NCI-H524 treated with DMSO at 0.1 percent for 48 hours (cell line): ENCODE measurements at places on chromosomes 5 and 9.

DNA sequence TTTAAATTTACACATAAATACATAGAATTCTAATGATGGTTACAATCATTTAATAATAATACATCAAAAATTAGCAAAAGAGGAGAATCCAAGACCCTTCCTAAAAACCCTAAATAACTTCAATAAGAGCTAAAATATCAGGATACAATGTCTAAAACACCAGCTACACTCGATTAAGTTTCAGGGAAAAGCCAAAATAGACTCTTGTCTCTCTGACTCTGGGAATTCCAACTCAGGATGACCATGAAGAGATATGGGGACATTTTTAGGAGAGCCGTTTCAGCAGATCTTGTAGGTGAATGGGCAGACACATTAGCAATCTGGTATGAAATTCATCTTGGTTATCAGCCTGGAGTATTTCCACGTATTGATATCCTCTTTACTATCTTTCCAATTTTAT lies 193.3 kb upstream of the NR3C1 start:
- no peak for DNase-seq

- no peak for DNase-seq
These were observed 199.6 kb downstream of the GAS1 start for GRCh38 chr9:86747711-86748110.

GRCh38 chr9:81002242-81002641 lies 687.1 kb downstream of the TLE1 start:
- no peak for DNase-seq

GRCh38 chr5:123382252-123382651 lies 41.0 kb downstream of the CEP120 start:
- no peak for DNase-seq

- peak; percentile 51 for DNase-seq
These were observed 44.1 kb upstream of the CEMIP2 start for GRCh38 chr9:71812385-71812784.

- no peak for DNase-seq
These were observed 86.0 kb upstream of the SLC30A5 start for GRCh38 chr5:69007726-69008368.

DNA sequence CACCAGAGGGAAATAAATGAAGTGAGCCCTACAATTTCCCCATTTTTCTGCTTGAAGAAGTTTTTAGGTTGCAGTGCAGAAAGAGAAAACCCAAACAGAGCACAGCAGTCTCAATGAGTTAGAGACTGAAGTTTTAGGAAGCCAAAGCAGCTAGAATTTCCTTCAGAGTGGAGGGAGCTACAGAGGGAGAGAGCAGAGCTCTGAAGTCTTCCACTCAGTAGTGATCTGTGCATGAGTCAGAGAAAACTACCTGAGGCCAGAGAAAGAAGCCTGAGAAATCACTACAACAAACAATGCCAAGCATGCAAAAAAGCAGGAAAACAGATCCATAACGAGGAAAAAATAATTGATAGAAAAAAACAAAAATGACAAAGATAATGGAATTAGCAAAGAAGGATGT lies 17.9 kb upstream of the NDUFB6 start:
- DNase-seq = no peak

GRCh38 chr5:116013936-116014335 lies 18.3 kb upstream of the ARL14EPL start:
- no peak for DNase-seq

GRCh38 chr9:135610290-135611141 lies 28.8 kb downstream of the GLT6D1 start:
- no peak for DNase-seq

DNA sequence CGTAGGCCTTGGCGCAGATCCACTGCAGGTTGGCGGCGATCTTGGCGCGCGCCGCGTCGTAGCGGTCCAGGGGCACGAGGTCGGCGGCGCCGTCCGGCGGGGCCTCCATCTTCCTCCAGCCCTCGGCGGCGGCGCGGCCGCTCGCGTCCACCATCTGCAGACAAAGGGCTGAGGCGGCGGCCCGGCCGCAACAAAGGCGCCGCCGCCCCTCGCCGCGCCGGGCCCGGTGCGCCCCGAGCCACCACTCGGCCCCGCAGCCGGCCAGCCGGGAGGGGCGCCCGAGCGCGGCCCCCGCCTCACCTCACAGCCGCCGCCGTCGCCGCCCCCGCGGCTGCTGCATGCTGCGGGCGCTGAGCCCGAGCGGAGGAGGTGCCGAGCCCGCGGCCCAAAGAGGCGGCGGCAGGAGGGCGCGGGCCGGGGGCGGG lies 328 bp downstream of the CAMSAP1 start:
- DNase-seq = no peak

DNA sequence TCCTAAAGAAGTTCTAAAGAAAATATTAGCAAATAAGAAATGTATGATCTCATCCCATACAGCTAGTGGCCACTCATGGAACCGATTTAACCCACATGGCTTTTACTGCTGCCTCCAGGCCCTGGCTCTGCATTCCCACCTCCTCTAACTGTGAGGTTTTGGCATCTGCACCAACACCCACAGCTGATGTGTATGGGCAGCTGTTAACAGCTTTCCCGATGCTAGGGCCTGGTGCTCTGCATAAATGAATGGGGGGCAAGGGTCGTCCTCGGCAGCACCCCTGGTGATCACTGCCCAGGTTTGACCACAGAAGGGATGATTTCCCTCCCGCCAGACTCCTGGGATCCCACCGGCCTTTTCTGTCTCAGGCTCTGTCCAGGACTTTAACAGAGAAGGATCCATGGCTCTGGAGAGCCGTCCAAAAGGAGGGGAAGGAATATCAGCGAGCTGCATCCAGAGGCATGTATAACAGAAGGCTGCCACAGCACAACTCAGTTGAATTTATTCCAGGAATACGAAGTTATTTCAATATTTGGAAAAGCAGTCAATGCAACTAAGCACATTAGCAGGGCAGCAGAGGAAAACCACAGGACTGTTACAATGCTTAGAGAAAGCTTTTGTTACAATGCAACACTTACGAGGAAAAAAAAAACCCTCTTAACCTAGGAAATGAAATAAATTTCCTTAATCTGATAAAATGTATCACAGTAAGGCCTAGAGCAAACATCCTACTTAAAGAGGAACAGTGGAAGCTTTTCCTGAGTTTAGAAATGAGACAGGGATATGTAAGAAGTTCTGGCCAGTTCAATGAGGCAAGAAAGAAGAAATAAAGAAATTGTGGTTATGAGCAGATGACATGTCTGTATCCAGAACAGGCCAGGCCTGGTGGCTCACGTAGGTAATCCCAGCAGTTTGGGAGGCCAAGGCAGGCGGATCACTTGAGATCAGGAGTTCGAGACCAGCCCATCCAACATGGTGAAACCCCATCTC lies 63.1 kb downstream of the NACC2 start:
- no peak for DNase-seq

DNA sequence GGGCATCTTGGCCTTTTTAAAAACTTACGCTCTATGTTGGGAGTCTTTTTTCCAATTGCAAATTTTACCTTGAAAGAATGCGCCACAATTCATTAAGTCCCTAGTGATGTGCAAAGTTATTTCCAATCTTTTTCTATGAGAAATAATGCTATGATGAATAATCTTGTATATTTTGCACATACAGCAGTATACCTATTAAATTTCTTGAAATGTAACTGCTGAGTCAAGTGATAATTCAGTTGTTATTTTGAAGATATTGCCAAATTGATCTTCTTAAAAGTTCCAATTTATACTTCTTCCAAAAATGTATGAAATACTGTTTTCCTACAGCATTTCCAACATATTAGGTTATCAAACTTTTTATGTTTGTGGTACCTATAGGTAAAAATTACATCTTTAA lies 92.8 kb upstream of the PPP2R2B start:
- no peak for DNase-seq

- no peak for DNase-seq
These were observed 85.5 kb downstream of the PTCH1 start for GRCh38 chr9:95431286-95431685.

GRCh38 chr9:137272241-137273094 lies 5.1 kb upstream of the TOR4A start:
- no peak for DNase-seq

GRCh38 chr9:84502066-84502465 lies 161.5 kb upstream of the SLC28A3 start:
- DNase-seq = no peak

DNA sequence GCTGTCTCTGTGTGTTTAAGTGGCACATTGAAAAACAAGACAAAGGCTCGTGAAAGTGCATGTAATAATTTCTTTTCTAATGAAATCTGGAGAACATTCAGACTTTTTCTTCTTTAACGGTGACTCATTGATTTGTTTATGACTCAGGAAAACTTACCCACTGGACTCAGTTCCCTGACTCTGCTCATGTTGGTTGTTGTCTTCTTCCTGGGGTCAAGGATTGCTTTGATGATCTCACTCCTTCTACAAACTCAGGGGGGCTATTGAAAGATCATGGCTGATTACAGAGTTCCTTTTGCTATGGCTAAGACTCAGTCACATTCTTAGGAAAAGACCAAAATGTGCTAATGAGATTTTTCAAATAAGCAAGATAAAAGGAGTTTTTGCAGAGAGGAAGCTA lies 141.1 kb upstream of the DAP start:
- no peak for DNase-seq

DNA sequence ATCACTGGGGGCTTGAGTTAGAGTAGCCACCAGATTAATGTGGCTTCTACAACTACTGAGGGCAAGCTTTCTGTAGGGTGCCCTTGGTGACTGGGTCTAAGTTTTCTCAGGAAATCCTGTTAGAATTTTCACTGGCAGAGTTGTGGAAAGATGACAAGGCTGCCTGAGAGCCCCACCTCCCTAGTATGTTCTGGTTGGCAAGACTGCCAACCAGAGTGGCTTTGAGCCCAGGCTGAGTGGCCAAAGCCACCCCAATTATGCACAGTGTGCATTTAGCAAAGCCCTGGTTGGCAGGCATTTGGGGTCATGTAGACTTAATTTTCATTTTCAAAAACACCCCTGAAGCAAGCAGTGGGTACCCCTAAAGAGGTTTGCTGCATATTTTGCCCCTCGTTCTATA lies 136.7 kb upstream of the HAPLN1 start:
- DNase-seq = no peak

- DNase-seq = no peak
These were observed 4.5 kb downstream of the SREK1IP1 start for GRCh38 chr5:64763948-64764503.

DNA sequence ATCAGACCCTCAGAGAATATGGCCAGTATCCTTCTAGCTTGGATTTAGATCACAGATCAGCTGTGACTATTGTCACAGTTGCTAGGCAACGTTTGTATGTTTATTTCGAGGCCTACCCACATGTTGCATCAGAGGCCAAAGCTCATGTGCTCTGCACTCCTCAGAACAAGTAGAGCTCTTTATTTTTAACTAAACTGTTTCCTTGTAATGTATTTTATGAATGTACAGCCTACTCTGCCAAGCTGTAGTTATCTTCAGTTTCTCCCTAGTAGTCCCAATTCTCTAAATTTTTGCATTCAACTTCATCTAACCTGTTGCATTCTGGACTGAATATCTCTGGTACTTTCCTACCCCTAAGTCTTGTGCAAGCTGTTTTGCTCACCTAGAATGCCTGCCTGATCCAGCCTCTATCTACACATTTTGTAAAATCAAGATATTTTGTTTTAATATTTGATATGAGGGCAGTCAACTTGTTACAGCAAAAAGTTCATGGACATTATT lies 52.8 kb downstream of the CAST start:
- no peak for DNase-seq

DNA sequence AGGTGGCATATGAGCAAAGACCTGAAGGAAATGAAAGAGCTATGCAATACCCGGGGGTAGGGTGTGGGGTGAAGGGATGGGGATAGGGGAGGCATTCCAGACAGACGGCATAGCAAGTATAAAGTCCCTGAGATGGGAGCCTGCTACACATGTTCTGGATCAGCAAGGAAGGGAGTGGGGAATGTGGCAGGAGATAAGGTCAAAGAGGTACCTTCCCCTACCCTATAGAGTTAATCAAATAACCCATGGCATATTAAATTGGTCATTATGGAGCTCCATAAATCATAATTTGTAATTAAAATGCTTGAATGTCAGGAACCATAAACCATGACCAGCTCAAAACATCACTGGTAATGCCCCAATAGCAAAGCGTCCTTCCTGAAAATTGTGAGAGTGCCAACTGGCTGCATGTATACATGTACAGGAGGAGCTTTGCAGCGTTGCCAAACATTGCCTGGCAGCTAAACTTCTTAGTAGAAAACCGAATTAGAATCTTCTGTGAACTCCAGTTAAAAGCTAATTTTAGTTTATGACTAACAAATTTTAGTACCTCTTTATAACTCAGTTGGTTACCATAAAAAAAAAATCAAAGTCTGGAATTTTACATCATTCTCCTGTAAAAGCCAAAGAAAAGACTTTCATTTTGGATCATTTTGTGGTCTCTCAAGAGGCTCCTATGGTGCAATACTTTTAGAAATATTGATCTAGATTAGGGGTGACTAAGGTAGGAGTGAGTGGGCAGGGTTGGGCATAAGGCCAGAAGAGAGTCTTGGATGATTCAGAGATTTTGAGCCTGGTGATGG lies 4.7 kb downstream of the DNAI1 start:
- DNase-seq = no peak

GRCh38 chr9:79403495-79403894 lies 168.3 kb upstream of the TLE4 start:
- no peak for DNase-seq

GRCh38 chr5:83209963-83210362 lies 132.6 kb downstream of the XRCC4 start:
- no peak for DNase-seq

GRCh38 chr5:41796061-41796460 lies 74.2 kb downstream of the OXCT1 start:
- DNase-seq = no peak

GRCh38 chr5:36441280-36441679 lies 139.6 kb upstream of the RANBP3L start:
- DNase-seq = no peak

DNA sequence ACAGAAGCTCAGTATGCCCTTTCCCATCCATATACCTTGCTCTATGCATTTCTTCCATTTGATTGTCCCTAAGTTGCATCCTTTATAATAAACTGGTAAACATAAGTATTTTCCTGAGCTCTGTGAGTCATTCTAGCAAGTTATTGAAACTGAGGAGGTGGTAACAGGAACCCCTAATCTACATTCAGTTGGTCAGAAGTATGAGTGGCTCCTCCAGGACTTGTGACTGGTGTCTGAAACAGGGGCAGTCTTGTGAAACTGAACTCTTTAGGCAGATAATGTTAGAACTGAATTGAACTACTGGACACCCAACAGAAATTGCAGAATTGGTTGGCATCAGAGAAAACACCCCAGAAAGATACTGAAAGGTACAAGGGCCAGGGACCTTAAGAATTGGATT lies 133.1 kb upstream of the POU5F2 start:
- no peak for DNase-seq

- DNase-seq = no peak
These were observed 407.7 kb upstream of the IRX1 start for GRCh38 chr5:3187771-3188425.

GRCh38 chr5:32523625-32524024 lies 61.7 kb upstream of the SUB1 start:
- DNase-seq = no peak
